ENCODE measurements at places on chromosomes 6 and 20.

DNA sequence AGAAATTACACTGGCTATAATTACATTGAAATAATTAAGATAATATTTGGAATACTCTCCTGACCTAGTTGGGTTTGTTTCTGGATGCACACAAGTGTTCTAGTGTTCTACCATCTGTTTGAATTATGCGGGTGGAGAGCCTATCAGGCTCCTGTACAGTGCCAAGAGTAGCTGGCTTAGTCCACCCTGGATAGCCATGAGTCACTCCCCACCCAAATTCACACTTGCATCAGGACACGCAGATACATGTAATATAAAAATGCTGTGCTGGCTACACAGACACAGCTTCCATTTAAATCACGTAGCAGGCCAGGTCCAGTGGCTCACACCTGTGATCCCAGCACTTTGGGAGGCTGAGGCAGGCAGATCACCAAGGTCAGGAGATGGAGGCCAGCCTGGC is 686.2 kb upstream of the SLC35B3 start:
- no peak for DNase-seq

DNA sequence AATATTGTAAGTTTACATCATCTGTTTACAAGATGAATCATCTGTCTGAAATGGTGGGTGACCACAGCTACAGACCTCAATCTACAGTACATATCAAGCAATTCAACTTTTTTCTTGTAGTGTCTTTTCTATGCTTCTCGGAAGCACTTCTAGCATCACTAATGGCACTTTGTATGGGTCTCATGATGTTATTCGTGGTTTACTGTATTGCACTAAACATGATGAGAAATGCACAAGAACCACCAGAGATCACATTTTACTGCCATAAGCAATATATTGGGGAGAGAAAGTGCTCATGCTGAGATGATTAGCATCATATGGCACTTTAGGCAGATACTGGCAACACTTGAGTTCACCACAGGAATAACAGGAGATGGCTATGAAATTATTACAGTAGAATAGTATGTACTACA is 15.4 kb upstream of the BTBD3 start:
- no peak for DNase-seq

DNA sequence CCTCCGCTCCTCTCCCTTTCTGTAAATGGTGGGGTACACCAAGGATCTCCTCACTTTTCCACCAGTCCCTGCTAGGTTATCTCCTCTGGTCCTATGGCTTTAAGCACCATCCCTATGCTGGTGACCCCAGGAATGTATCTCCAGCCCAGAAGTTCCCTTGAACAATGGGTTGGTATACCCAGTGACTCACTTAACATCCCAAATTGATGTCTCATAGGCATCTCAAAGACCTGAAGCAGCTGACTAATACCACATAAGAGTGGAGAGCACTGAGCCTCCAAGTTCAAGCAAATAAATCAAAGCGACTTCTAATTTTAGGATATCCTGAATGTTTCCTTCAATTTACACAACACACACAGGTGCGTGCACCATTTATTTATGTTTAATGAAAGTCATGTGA is 48.3 kb downstream of the ADGRF1 start:
- no peak for DNase-seq

GRCh38 chr20:39152742-39153141 is 190.6 kb downstream of the DHX35 start:
- DNase-seq, result no peak

GRCh38 chr6:142843361-142843760 is 101.6 kb downstream of the HIVEP2 start:
- DNase-seq, result no peak

Measured in GM12891 (cell line).